ENCODE measurements at places on chromosomes 3 and 15.

GRCh38 chr15:101264011-101264410 is 12.2 kb upstream of the CHSY1 start:
- no peak for DNase-seq

DNA sequence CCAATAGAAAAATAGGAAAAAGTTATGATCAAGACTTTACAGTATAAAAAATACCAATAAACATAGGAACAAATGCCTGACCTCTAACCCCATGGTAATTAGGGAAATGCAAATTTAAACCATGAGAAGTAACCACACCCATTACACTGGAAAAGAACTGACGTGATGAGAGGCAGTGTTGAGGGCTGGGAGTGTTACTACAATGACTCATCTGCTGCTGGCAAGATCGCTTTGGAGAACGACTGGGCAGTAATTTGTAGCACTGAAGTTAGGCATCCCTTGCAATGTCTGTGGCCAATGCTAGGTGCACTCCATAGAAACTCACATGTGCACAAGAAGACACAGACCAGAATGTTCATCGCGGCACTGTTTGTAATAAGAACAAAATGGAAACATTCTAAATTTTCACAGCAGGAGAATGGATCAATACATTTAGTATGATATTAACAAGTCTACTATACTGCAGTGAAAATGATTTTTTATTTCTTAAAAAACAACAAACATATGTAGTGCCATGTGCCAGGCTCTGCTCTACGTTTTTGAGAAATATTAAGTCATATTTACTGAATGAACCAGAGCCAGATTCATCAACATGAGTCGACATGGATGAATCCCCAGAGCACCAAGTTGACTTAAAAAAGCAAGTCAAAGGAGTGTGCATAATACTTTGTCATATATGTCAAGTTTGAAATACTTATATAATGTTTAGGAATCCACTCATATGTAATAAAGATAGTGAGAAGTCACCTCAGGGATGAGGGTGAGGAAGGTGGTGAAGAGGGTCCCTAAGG is 37.6 kb upstream of the EPHB3 start:
- DNase-seq = no peak

DNA sequence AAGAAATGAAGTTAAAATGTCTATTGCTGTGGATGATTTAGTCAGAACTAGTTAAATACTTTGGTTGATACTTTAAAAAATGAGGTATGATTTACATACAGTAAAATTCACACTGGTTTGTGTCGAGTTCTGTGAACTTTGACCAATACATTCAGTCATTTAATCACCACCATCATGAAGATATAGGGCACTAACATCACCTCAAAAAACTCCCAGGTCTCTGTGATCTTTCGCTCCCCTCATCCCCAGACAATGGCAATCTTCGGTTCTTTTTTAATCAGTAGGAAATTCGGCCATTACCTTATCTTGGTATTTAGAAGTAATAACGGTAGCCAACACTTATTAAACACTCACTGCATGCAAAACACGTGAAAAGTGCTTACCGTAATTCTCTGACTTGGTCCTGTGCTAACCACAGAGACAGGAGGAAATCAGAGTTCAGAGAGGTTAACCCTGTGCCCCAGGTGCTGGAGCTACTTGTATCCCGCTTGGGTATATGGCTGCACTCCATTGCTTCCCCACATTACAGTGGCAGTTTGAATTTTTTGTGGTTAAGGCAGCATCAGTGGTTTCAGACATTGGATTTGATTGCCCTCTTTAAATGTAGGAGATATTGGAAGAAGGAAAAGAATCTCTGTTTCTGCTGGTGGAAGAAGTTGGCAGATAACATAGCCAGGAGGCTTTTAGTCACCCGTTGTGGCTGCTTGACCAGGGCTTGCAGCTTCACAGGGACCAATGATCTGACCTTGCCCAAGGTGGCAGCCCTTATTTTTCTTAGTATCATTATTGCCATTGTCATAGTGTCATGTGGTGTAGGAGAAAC is 4.2 kb downstream of the PLCL2 start:
- peak; percentile 74 for DNase-seq

GRCh38 chr3:175495331-175495730 is 636.2 kb downstream of the NAALADL2 start:
- peak; percentile 53 for DNase-seq

DNA sequence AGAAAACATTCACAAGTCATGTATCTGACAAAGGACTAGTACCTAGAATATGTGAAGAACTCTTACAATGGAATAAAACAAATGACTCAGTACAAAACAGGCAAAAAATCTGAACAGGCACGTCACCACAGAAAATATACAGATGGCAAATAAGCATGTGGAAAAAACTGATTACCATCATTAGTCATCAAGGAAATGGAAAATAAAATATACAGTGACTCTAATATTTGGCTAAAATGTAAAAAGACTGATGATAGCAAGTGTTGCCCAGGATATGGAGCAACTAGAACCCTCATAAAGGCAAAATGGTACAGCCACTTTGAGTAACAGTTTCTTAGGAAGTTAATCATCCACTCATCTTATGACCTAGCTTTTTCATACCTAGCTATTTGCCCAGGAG is 95.8 kb upstream of the ABHD17C start:
- DNase-seq = no peak

GRCh38 chr15:36784098-36784670 is 204.8 kb downstream of the CDIN1 start:
- no peak for DNase-seq

DNA sequence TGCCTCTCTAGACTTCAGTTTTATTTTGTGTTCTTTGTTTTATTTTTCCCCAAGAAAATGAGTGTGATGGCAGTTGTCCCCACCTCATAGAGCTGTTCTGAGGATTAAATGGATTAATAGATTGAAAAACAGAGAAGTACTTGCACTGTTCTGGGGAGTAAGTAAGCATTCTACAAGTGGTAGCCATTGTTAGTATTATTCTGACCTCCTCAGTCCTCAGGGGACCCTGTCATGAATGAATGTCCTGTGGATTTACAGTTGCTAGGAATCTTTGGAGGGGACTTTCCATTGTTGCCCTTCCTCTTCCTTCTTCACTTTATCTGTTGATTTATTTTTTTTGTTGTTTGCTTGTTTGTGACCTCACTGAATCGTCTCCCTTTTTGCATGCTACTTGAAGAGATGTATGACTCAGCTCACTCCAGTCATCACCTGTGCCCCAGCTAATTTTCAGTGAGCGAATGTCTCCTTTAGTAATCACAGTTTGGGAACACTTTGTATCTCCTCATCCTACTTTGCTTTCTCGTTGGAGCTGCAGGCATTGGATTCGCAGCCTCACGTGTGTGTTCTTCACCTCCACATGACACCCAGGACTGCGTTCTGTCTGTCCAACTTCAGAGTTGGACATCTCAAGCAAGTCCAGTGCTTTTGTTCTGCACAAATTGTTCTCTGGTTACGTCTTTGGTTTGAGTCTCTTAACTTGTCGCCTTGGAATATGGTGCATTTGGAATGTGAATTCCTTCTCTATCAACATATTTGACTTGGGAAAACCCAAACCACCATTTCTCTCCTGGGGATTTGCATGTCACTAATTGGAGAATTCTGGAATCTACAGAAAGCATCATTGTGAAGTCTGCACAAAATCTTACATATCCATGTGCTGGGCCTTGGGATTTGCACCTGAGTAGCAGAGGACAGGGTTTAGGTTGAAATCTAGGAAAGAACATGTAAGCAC is 54.5 kb downstream of the LRTM1 start:
- no peak for DNase-seq

- DNase-seq = no peak
Observed at GRCh38 chr15:66100761-66101160, 152.8 kb downstream of the MEGF11 start.

DNA sequence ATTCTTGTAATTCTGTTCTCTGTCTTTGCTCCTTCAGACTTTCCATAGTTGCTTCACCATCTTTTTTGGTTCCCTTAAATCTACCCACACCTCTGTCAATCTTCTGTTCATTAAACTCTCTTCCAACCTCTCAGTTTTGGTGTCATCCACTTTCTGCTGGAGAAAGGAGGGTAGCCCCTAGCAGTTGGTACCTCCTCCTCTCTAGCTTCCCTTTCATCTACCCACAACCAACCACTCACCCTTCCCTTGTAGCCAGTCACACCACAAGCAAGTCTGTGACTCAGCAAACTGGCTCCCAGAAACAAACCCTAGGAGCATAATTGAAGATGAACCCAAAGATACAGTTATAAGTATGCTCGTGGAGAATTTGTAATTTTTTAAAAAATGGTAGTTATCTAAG is 318.6 kb downstream of the FHIT start:
- no peak for DNase-seq

- DNase-seq = no peak
Observed at GRCh38 chr15:66798426-66799061, 96.5 kb downstream of the SMAD6 start.

GRCh38 chr15:90059208-90059985 is 42.9 kb downstream of the IDH2 start:
- peak; percentile 75 for DNase-seq

- DNase-seq = no peak
Observed at GRCh38 chr3:18354701-18355100, 70.4 kb downstream of the SATB1 start.

- DNase-seq = no peak
Observed at GRCh38 chr3:54507876-54508460, 385.6 kb downstream of the CACNA2D3 start.

GRCh38 chr3:127887321-127887720 is 27.7 kb upstream of the KBTBD12 start:
- DNase-seq = no peak

GRCh38 chr3:23303601-23304217 is 100.6 kb downstream of the UBE2E2 start:
- DNase-seq = no peak

- DNase-seq = no peak
Observed at GRCh38 chr3:12890610-12891390, 49.4 kb upstream of the RPL32 start.

GRCh38 chr15:29473621-29474105 is 204.0 kb upstream of the NSMCE3 start:
- no peak for DNase-seq

DNA sequence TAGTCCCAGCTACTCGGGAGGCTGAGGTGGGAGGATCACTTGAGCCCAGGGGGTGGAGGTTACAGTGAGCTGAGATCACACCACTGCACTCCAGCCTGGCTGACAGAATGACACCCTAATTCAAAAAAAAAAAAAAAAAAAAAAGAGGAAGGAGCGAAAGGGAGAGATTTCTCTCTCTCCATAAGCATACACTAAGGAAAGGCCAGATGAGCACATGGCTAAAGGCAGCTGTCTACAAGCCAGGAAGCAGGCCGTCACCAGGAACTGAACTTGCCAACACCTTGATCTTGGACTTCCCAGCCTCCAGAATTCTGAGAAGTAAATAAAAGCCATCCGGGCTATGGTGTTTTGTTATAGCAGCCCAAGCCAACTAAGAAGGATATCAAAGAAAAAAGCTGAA is 7.5 kb downstream of the SRGAP3 start:
- no peak for DNase-seq

DNA sequence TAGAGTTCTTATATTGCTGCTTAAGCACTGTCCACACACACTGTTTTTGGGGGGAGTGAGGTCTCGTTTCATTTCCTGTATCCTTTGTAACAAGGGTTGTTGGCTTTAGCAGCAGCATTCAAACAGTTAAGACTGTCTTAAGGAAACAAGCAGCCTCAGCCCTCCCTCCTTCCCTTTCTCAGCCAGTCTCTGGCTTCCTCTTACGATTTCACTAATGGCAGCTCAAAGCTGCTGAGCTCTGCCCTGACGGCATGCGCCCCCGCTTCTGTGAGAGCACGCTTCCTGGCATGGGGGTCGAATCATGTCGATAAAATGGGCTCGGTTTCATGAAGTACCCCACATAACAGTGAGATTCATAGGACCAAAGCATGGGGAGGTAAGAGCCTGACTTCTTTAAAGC is 105.0 kb downstream of the KLHL25 start:
- DNase-seq = peak; percentile 82

GRCh38 chr3:106263011-106263410 is 394.2 kb upstream of the CBLB start:
- DNase-seq = no peak

DNA sequence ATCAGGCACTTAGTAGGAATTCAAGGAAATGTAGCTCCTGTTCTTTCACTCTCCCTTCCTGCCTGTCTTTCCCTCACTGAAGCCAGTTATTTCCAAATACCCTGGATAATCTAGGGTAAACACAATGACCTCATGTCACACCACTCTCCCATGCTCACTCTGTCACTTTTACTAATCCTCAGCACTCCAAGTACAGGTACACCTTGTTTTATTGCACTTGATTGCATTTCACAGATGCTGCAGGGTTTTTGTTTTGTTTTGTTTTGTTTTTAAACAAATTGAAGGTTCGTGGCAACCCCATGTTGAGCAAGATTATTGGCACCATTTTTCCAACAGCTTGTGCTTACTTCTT is 40.8 kb downstream of the PPM1L start:
- DNase-seq = no peak

DNA sequence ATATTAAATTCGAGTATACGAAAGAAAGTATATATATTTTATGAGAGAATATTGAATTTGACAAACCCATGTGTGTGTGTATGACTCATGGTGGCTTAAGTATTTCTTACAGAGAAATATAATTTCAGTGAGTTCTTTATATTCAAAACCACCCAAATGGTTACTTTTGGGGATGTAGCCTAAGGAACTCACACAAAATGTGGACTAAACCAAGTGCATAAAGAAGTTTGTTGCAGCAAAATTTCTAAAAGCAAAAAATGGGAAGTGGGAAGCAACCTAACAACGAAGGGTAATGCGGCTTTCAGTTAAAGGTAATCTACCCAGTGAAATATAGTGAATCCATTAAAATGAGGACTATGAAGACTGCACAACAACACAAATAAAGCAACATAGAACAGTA is 277.1 kb downstream of the EDEM1 start:
- DNase-seq = no peak

- DNase-seq = no peak
Observed at GRCh38 chr3:134944429-134944828, 149.4 kb downstream of the EPHB1 start.

DNA sequence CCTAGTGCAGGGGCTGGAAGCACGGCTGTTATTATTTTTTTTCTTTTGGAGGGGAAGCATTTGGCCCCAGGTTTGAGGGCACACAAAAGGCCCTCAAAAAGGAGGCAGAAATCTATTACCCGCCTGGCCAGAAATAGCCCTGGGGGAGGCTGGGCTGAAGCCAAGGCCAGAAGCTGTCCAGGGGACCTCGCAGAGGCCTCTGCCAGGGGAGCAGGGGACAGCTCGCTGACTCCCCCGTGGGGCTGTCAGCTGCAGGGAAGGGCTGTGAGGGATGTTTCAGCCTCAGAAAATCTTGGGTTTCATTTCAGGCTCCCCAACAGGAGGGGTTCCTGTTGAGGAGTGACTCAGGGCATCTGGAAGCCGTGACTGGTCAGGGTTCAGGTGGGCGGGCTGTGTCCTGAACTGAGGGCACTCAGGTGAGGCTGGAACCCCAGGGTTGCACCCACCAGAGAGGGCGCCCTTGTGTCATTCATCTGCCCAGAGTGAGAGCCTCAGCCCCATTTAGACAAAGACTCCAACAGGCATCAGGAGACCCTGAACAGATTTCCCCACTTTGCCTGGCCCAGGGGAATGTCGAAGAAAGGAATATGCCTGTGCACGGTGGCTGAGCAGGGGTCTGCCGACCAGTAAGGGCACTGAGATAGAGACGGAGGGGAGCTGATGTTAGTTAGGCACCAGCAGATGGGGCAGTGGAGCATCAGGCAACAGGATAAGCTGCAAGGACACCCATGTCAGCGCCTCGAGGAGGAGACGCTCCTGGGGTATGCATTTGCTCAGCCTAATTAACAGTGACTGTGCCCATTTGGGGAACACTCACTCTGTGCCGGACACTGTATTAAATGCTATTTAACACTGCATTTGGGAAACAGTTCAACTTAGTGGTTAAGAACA is 43.5 kb upstream of the SLC6A11 start:
- no peak for DNase-seq

Data from thymus (tissue), 14 donors.